ENCODE measurements at places on chromosomes 7 and 10.

GRCh38 chr10:1382711-1383110 lies 326.5 kb downstream of the WDR37 start:
- DNase-seq = no peak

DNA sequence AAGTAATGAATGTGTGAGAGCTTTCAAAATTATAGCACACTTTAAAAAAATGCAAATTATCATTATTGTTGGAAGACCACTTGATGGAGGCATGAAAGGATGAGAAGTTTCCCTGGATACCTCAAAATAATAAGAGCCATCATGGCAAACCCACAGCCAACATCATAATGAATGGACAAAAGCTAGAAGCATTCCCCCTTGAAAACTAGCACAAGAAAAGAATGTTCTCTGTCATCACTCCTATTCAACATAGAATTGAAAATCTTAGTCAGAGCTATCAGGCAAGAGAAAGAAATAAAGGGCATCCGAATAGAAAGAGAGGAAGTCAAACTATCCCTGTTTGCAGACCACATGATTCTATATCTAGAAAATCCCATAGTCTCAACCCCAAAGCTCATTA lies 887.2 kb upstream of the LRRTM3 start:
- DNase-seq = no peak

- DNase-seq = peak; percentile 73
Observed at GRCh38 chr10:103069453-103070331, 123.4 kb downstream of the NT5C2 start.

DNA sequence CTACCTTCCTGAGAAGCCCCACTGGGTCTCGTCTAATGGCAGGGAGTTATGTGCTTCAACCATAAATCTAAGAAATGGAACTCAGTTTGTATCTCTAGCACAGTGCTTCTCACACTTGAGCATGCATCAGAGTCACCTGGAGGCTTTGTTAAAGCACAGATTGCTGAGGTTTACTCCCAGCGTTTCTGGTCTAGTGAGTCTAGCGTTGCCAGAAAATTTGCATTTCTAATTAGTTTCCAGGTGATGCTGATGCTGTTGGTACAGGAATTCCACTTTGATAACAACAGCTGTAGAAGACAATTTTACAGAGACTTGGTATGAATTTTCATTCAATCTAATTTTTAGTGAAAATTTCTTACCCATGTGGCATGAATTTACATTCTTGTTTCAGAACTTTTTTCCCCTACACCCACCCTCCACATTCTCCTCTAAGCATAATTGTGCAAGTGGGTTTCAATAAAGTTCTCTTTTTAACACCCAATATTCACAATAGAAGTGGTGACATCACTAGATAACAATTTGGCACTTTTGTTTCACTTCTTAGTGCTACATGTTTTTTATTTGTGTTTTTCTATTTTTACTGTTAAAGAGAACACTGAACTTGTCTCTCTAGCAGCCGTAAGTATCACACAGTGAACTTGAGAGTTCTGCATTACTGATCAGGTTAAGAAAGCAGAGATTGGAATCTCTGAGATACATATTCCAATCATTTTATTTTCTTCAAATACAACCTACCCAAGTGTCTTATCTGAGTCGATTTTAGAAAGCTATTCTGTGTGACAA lies 48.4 kb upstream of the BET1 start:
- no peak for DNase-seq

- no peak for DNase-seq
Observed at GRCh38 chr7:1650363-1651030, 19.6 kb upstream of the ELFN1 start.

DNA sequence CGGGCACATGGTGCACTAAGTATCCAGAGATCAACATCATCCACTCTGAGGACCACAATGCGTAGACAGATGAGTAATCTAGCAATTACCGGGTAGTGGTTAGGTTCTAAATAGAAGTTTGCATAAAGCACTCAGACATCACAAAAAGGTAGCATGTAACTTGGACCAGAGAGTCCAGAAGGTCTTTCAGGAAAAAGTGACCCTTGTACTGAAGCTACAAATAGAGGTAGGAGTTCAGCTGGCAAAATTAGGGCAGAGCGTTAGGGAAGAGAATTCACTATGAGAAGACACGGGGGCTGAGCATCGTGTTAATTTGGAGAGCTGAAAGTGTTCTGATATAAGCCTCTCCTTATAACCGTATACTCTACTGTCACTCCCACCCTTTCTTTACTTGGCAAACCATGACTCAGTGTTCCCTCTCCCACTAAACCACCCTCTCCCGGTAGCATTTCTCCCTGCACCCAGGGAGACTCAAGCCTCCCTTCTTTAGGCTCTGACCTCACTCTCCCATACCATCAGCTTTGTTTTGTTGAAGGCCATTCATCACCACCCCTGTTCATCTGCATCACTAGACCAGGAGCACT lies 222.2 kb upstream of the FZD1 start:
- no peak for DNase-seq

DNA sequence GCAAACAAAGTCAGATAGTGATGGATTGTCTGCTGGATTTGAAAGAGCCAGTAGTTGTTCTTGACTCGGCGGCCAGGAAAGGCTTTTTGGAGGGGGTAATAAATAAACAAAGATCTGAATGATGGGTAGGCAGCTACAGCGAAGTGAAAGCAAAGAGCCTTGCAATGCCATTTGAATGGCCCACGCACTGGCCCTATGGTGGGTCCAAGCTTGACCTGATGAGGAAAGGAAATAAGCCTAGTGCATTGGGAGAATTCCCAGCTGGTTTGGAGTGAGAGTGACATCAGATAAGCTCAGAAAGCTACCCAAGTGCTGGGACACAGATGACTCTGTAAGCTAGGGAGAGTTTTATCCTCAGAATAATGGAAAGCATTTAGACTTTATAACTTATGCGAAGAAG lies 365.2 kb downstream of the PLXDC2 start:
- DNase-seq = no peak

GRCh38 chr10:69172241-69172982 lies 7.6 kb upstream of the SUPV3L1 start:
- DNase-seq = no peak

GRCh38 chr10:77038407-77038806 lies 599.2 kb downstream of the KCNMA1 start:
- no peak for DNase-seq

- no peak for DNase-seq
Observed at GRCh38 chr10:70753841-70754621, 31.1 kb downstream of the TBATA start.
